ENCODE measurements at places on chromosomes 3 and 15.

GRCh38 chr3:9279966-9280365 is 30.5 kb upstream of the SRGAP3 start:
- no peak for DNase-seq

DNA sequence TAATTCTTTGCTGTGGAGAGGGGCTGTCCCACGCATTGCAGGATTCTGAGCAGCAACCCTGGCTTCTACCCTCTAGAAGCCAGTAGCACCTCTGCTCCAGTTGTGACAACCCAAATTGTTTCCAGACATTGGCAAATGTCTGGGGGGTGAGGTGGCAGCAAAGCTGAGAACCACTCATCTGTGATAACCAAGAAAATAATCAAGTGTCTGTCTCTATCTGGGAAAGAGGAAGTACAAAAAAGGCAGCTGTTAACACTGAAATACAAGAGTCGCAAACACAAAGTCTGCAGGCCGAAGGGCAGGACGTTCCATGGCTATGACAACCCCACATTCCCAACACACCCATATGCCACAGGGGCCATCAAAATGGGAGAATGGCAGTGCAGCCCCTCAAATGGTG is 42.2 kb upstream of the GNB5 start:
- DNase-seq, result no peak

- DNase-seq, result no peak
These were observed 125.8 kb downstream of the P2RY1 start for GRCh38 chr3:152960684-152961083.

DNA sequence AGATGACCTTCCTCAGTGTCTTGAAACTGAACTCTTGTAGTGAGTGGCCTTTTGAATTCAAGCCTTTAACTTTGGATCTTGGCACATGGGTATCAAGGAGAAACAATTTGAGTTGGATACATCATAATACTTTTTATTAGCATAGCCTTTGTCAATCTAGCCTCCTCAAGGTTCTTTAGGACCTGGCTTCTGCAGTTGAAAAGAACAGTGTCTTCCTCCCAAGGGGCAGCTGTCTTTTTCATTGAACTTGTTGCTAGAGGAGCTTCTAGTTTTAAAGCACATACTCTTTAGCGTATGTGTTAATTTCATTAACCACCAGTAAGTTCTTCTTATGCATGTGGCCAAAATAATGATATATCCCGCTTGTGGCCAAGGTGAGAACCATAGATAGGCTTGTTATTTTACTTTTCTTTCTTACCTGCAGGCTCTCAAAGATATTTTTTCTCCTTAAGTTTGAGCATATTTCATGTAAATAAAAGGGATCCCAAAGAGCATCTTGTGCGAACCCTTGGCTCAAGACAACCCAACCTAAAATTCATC is 83.2 kb downstream of the GHSR start:
- DNase-seq, result no peak

GRCh38 chr3:36416599-36416998 is 36.3 kb downstream of the STAC start:
- DNase-seq, result no peak

DNA sequence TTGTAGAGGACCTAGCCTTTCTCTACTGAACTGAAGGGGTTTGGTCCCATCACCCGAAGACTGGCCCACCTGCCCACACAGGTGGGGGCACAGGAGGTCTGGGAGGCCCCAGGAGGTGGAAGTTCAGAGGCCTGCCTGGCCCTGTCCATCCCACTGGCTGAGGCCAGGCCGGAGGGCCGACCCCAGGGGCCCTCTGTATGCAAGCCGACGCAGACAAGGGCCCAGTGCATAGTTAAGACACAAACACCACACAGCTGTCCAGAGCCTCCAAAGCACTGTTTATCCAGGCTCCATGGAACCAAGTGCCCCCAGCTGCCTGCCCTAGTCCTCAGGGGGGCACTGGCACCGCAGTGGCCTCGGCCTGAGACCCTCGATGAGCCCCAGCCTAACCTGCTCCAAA is 26.7 kb downstream of the SNX33 start:
- DNase-seq, result no peak

DNA sequence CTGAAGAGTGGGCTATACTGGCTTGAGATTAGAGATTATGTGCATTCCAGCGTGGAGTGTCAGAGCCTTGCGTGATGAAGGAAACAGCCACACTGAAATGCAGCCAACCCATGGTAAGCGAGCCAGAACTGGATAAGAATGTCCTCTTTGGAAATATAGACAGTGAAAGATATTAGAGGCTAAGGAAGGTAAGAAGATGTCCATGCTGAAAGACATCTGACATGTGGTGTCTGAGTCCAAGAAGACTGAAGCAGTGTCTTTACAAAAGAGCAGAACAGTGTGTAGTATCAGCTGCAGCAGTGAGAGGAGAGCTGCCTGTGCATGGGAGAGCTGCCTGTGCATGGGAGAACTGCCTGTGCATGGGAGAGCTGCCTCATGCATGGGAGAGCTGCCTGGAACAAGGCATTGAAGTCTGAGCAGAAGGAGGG is 672.2 kb downstream of the DIPK2A start:
- no peak for DNase-seq

- no peak for DNase-seq
These were observed 54.0 kb upstream of the ABHD2 start for GRCh38 chr15:89034305-89034704.

GRCh38 chr3:37993820-37994638 is 3.4 kb downstream of the VILL start:
- DNase-seq, result peak; percentile 41

DNA sequence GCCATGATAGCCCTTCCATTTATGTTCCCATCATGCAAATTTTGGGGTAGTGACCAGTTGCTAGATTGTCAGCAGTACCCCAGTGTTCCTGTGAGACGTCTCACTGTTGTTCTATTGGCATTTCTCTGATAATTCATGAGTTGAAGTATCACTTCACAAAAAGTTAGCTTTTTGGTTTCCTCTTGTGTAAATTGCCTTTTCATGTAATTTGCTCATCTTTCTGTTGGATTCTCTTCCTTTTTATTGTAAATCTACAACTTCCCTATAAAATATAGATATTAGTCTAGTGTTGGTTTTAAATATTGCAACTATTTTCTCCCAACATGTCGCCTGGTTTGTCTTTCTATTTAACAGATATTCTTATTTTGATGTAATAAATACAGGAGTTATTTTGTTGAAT is 7.5 kb upstream of the A4GNT start:
- DNase-seq, result no peak

GRCh38 chr3:76824658-76825240 is 215.2 kb upstream of the ROBO2 start:
- DNase-seq, result no peak

- no peak for DNase-seq
These were observed 74.4 kb downstream of the MOBP start for GRCh38 chr3:39541917-39542329.

GRCh38 chr15:62773369-62774165 is 269.0 kb upstream of the TPM1 start:
- no peak for DNase-seq

GRCh38 chr3:62803276-62803675 is 71.9 kb downstream of the CADPS start:
- no peak for DNase-seq

DNA sequence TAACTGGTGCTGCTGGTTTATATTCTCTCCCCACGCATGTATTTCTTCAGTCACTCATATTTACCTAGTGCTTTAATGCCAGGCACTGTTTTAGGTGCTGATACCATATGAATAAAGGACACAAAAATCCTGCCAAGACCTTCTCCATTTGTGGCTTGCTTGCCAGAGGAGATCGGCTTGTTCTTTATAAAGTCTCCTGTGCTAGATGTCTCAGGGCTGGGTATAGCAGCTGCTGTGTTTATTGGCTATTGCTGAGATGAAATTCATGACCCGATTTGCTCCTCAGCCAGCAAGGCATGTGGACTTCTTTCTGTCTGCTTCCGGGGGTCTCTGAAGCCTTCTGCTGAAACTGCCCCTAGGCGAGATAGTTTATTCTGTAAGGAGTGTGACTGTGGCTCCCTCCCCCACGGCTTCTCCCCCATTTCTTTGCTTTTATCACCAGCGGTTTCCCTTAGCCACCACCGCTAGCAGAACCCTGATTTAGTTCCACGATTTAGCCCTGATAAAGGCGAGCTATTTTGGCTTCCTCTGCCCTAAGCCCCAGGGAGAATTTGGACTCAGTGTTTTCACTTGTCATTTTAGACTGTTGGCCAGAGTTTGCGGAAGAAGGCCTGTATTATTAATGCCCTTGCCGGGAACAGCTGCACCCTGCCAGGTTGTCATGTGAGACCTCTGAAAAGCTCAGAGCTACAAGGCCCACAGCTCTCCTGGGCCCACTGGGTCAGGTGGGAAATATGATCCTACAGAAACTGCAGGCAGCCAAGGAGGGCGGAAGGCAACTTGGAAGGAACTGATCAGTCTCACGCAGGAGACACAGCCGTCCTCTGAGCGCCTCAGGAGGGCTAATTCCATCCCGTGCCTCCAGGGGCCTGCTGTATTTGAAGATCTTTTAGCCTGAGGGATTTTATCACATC is 46.8 kb downstream of the ST6GAL1 start:
- DNase-seq, result no peak

- DNase-seq, result no peak
These were observed 43.9 kb downstream of the NR1I2 start for GRCh38 chr3:119825820-119826219.

GRCh38 chr15:78139578-78139977 is 8.3 kb upstream of the CIB2 start:
- no peak for DNase-seq

- DNase-seq, result no peak
These were observed 87.0 kb upstream of the LRTM1 start for GRCh38 chr3:55014906-55015305.

DNA sequence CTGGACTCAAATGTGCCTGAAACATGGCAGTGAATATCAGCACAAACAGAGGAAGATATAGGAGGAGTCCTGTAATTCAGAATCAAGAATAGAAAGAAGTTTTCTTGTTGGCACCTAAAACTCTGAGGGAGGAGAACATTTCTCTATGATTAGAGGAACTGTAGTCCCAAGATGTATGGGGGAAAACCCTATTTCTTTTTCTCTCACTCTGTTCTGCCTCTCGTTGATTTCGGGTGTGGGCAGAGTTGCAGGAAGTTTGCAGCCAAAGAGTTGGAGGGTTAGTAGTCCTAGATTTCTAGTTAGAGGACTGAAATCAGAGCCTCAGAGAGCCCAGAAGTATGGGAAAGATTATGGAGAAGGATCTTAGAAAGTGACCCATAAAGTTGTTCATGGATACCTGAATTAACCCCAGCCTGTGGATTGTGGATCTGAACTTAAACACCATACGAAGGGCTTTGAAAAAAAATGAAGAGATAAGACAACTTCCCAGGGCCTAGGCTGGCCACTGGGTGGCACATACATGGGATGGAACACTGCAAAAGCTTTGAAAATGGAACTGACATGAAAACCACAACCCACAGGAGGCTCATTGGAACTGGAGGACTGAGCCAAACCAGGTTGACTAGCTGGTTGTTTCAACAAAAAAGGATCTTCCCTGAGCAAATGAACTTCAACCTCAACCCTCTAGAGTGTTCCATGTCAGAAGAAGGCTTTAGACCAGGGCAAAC is 34.6 kb downstream of the FMN1 start:
- DNase-seq, result no peak

GRCh38 chr3:4587061-4587837 is 94.1 kb downstream of the ITPR1 start:
- no peak for DNase-seq

DNA sequence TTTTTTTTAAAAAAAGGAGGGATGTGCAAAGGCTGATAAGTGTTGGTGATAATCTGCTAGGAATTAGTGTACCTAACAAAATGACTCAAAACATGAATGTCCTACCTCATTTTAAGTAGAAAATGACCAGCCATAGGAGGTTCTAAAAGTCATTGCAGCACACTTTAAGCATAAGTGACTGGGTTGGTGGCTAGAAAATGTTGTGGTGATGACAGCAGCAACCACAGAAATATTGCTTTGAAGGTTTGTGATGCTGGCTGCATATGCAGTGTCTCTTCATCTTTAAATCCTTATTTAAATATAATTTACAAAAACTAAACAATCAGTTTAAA is 55.2 kb downstream of the CMSS1 start:
- no peak for DNase-seq

DNA sequence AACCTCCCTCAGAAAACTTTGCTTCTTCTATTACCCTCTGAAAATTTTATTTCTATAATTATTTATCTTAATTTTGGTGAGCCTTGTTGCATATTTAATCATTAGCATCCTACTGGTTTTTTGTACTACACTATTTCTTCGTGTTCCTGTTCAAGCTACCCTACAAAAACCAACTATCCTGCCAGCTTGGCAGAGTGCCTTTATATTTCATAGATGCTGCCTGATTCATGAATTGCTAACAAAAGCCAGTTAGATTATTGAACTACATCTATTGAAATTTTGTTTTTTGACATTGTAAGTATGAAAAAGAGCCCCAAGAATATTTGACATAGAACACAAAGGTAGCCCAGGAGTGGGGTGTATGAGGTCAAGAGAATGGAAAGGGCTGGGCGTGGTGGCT is 78.9 kb downstream of the CD200R1L start:
- no peak for DNase-seq

GRCh38 chr15:60091157-60091556 is 87.0 kb downstream of the FOXB1 start:
- DNase-seq, result no peak
